ENCODE measurements at places on chromosomes 1 and 21.

- DNase-seq = peak; percentile 63
These were observed 255.9 kb downstream of the FAF1 start for GRCh38 chr1:50704126-50704525.

DNA sequence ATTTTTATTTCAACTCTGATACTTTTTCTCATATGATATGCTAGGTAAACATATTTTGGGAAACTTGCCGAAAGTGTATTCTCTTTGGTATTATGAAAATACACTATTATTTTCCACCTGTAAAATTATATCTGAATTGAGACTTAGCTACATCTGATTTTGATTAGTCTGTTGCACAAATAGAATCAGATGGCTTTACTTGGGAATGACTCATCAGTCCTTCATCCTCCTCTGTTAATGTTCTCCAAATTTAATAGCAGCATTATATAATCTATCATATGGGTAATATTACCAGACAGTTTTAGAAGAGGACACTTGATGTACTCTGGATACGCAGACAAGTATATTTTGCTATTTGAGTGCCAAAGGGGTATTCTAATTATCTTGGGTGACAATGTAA lies 245.3 kb downstream of the CTH start:
- DNase-seq = peak; percentile 23

DNA sequence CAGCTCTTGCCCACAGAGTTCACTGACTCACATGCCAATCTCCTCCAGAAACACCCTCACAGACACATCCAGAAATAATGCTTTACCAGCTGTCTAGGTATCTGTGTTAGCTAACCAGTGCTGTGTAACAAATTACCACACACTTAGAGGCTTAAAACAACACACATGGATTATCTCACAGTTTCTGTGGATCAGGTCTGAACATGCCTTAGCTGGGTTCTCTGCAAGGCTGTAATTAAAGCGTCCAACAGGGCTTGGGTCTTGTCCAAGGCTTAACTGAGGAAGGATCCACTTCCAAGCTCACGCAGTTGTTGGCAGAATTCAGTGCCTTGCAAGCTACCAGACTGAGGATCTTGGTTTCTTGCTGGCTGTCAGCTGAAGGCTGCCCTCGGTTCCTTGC lies 92.5 kb upstream of the RGS4 start:
- no peak for DNase-seq

DNA sequence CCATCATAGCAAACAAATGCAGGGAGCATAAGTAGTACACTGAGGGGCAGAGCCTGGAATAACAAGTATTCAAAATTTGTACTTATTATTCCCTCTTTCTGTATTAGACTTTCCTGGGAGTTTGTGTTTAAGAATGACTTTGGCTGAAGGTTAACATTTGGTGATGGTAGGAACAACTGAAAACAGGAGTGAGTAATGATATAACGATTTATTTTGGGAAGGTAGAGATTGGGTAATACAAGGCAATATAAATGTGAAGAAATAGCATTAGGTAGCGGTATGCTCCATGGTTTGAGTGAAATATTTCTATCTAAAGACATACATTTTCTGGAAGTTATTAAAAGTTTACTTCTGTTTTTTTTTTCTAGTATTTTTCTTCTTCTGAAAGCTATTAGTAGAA lies 18.5 kb upstream of the C1orf21 start:
- no peak for DNase-seq

DNA sequence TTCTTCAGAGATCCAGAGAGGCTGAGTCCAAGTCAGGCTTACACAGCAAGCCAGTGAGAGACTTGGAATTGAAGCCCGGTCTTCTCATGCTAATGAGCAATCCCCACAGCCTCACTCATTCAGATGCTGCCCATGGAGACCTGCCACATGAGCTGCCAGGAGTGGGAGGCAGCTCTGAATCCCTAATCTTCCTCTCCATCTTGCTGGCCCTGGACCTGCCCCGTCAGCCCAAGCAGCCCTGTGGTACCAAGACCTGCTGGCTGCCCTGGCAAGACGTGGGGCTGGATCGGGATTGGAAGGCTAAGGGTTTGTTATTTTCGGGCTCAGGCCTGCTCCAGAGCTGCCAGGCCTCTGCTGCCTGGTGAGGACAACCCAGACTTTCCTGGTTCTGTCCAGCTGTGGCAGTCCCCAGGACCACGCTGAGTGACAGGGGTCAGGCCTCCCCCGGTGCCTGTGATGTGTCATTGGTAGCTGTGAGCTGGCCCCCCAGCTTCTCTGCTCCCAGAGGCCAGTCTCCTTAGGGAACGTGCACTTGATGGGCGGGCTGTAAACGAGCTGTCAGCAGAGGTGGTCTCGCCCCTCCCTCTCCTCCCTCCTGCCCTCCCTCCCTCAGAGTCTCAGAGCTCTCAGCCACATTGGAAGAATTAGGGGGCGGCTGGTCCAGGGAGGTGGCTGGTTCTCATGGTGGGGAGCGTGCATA lies 135.0 kb downstream of the FOXD2 start:
- DNase-seq = no peak

DNA sequence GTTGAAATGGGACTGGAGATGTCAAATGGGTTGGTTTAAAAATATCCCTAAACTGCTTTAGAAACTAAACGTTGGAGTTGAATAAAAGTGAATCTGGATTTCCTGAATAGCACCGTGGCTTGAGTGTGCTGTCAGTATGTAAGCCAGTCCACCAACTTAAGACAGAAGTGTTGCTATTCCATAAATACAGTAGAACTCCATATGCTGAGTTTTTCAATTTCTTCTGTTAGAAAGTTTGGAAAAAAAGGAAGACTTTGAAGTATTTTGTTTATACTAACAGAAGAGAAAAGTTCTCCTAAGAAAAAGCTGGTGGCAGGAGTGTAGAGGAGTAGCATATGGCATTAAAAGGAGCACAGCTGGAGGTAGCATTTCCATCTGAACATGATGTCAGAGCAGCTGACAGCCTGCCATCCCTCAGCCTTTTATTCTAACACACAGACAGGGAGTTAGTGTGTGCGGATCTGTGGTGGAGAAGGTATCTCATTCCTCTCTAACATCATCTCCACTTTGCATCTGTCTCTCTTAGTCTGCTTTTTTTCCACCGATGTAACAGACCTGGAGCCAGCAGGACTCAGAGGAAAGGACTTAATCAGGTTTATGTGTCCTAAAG lies at the start of gene ZBTB18:
Gene ZBTB18, plus strand, starts transcription at position 449 of the 610 bp plus-strand sequence. Its CDS starts 149 bp downstream, at position 598.
- peak; percentile 57 for DNase-seq

DNA sequence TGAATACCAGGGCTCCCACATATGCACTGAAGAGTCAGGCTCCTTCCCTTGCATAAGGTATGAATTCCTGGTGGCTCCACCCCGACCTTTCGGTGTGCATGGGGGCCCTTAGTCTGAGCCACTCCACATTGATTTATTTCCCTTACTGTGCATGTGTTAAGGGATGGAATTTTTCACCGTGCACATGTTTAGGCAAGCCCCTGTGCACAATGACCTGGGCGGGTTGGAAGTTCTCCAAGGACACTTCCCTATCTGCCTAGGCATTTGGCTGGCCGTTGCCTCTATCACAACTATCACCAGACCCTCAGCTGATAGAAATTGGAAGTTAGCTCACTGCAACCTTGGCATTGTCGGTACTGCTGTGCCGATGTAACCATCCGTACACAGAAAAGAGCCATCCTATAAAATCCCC lies 9.7 kb downstream of the S100A6 start:
- DNase-seq = no peak

GRCh38 chr1:59653968-59654367 lies 160.8 kb upstream of the HOOK1 start:
- DNase-seq = no peak

GRCh38 chr1:161420763-161421455 lies 53.2 kb upstream of the CFAP126 start:
- DNase-seq = no peak

DNA sequence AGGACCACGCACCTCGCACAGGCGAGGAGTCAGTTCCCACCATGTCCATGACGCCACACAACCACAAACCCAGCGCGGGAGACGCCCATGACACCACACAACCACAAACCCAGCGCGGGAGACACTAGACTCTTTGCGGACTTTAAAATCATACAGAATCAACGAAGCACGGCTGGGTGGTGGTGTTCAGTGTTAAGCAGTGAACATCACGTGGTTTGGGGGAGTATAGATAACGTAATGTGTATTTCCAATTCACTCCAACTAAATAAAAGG lies 19.2 kb downstream of the PTTG1IP start:
- DNase-seq = no peak

GRCh38 chr1:64887689-64888217 lies 78.6 kb downstream of the JAK1 start:
- no peak for DNase-seq

- DNase-seq = no peak
These were observed 631.4 kb downstream of the SMYD3 start for GRCh38 chr1:245875581-245876261.

DNA sequence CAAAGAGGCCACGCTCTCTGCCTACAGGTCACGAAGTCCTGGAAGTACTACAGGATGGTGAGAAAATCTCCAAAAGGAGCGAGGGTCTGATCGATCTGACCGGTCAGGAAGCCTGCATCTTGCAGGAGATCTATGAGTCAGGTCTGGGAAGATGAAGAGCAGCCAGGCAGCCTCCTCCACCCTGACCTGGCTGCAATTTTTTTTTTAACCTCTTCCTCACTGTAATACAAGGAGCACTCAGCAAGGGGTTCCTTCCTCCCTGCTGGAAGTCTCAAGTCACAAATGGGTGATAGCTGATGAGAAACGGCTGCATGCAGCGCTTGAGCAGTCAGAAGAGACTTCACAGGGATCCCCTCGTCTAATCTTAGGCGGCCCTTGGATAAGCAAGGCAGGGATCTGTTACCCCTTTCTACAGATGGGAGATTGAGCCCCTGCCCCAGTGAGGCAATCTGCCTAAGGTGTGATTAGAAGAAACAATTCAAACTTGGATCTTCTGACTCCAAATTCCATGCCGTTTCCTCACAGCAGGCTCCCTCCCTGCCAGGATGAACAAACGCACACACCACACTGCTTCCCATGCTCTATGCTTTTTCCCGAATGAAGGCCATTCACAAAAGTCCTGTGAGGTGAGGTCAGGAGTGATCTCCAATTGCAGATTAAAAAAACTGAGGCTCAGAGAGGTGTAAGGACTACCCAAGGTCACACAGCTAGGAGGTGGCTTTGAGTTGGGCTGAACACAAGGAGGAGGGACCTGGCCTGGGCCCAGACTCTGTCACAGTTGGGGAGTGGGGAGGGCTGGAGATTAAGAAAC lies 48.3 kb downstream of the ECE1 start:
- DNase-seq = no peak

GRCh38 chr1:226650236-226650841 lies 88.7 kb downstream of the ITPKB start:
- DNase-seq = no peak

DNA sequence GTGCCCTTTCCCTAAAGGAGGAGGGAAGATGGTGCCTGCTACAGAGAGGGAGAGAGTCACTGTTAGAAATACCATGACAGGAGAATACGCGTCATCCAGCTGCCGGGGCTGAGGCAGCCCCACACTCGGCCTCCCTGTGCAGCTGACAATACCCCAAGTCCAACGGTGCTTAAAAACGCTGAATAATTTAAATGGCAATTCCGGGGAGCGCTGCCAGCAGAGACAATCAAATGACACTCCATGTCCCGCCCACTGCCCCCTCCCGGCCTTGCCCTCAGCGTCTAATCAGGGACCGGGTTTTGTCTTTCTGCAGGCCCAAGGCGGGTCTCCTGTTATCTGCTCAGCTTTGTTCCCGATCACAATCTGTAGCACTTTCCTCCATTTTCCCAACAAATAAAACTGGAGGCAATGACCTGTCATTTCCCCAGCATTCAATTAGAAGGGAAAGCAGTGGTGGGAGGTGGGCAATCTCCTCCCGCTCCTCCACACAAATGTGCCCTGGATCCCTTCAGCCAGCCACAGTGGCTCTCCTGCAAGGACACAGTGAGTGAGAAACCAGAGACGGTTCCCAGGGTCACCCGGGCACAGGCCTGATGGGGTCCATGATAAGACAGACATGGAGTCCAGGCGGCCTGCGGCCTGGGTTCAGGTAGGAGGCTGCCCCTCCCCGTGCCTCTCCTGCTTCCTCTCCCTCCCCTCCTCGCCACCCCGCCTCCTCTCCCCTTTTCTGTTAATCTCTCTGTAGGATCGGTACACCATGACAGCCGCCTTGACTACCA lies 42.7 kb upstream of the AJAP1 start:
- DNase-seq = no peak

DNA sequence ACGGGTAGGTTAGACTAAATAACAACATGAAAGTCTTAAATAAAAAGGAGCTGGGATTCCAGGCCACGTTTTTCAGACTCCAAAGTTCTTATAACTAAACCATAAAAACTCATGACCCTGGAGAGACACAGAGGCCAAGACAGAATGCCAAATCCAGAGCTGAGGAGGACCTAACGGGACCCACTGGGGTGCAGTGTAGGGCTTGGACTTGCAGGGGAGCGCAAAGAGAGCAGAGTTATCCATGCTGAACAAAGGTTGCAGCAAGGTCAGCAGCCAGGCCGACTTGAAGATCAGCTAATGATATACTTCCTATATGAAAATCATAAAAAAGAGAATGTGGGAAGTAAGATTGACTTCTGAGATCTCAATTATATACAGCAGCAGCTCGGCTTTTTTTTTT lies 237.1 kb downstream of the TM2D1 start:
- no peak for DNase-seq

DNA sequence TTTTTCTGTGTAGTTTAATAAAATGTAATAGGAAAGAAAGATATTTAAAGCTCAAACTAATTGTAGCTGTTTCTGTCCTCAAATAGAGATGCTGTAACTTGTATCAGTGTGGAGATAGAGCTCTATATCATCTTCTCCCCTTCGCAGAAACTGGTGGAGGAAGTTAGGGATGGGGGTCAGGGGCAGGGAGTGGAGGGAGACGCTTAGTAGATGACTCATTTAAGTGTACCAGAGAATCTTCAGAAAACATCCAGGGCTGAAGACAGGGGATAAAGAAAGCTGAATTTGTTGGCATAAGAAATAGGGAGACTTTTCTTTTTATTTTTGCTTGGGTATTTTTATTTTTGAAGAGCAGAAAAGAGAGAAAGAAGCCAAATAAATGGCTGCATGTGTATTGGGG lies 282.6 kb upstream of the DPYD start:
- DNase-seq = no peak

DNA sequence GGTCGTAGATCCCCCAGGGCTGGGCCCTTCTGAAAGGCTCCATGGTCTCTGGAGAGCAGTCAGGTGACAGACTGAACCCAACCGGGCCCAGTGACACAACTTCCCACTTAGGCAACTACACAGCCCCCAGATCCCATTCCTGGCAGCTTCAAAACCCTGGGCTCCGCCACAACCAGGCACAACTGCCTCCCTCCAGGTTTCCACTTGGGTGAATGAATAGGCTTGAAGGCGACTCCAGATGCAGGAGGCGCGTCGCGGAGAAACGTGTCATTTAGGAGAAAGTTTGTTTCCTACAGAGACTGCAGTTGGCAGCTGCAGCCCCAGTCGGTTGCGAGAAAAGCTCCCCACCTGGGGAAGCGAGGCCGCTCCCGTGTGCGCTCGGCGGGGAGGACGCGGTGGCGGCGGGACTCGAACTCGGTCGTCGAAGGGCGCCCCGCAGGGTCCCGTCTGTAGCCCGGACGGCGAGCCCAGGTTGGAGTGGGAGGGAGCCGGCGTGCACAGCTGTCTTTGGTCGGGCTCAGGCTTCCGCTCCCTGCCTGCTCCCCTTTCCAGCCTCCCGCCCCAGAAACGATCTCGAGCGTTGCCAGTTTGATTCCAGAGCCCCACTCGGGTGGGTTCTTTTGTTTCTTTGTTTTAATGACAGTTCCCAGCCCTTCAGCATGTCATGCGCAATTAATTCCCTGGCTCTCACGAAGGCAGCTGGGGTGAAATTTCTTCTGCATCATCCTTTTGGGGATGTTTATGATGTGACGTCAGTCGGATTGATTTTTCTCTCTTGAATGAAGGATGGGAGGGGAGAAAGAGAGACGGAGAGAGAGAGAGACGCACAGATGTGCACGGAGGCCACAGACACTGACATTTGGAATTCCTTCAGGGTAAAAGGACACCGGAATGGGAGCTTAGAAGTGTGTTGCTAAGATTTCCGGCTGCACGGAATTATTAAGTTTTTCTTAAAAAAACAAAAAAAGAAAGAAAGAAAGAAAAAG lies 862 bp upstream of the SGIP1 start:
- DNase-seq = peak; percentile 60
